ENCODE measurements at places on chromosomes 7 and 10. TPM values are rescaled to one million over a fixed set of nuclear protein-coding genes. Genes with fewer than 3 reads are reported as not detected.

NOM1 gene
- total RNA-seq = 23.0 TPM

IGFBP3 gene
- 35.1 TPM for total RNA-seq

OPN4 gene
- total RNA-seq = not detected

EFCAB10 gene
- 0.25 TPM for total RNA-seq

Measured in bladder microvascular endothelial cell (primary cell).